ENCODE measurements at places on chromosomes 7 and 10.

- no peak for DNase-seq
Measured at GRCh38 chr10:22133749-22134624, 83.8 kb downstream of the EBLN1 start.

DNA sequence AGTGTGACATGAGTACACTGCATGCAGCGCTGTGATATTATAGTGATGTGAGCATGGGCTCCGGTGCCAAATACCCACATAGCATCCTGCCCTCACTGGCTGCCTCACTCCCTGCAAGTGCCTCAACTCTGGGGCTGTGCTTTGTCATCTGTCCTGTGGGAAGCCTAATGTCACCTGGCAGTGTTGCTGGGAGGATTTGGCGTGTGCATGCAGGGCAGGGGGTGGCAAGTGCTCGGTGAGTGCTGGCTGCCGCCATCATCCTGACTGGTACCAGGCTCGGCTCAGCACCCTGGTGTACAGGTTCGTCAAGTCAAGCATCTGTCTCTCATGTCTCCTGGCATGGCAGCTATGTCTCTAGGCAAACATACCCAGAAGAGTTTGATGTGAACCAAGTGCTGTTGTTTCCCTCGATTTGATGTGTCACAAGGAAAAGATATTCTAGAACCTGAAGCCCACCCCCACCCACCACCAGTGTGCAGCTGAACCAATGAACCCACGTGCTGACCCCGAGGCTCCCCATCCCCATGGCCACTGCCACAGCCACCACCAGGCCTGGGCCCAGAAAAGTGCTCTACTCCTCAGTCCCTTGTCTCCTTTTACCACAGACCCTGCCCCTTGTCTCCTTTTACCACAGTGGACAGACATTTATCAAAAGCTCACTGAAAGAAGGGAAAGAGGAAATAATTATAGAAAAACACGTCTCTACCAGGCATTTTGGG is 135.8 kb downstream of the MAPK8 start:
- DNase-seq = no peak

DNA sequence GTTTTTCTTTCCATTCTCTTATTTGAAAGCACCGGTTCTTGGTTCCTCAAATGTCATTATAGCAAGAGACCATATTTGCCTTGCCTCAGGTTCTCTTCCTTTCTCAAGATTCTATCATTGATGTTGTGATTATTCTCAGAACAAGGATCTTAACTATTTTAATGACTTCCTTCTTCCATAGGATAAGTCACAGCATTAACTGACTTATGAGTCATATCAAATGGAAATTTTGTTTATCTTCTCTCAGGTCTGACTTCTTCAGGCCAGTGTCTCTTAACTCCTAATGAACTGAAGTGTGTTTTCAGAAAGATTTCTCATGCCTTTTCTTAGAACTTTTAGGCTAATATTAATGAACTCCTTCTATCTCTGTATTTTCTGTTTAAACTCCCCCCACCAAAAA is 794.6 kb upstream of the LRRN3 start:
- DNase-seq = no peak

DNA sequence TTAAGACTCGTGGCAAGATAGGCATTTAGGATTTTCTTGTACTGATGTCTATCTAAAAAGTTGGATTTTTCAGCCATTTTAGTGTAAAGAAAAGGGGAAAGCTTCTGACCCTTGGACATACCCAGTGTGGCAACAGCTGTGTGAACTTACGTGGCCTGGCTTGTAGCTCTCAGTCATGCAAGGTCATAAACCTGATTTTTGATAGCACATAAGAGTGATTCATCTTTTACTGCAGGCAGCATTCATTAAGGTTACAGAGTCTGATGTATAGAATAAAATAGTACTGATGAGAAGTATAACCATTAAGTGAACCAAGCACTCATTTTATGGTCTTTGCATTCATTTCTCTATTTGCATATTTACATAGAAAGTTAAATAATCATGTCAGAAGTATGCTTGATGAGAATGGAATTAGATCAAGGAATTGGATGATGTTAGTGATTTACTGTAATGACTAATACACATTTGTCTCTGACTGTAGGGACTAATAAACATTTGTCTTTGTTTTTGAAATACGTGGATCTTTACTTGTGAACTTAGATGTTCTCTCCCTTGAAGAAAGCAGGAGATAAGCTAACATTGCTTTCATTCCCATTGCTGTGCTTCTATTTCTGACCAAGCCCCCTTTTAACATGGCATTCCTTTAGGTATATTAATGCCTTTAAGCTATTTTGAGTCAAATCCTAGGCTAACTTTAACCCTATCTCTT is 88.2 kb downstream of the GSDME start:
- no peak for DNase-seq

DNA sequence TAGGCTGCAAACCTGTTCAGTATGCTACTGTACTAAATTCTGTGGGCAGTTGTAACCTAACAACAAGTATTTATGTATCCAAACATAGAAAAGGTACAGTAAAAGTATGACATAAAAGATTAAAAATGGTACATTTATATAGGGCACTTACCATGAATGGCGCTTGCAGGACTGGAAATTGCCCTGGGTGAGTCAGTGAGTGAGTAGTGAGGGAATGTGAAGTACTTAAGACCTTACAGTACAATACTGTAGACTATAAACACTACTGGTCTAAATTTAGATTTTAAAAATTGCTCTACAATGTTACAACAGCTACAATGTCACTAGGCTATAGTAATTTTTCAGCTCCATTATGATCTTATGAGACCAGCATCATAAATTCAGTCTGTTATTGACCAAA is 146.0 kb upstream of the GNAI1 start:
- DNase-seq = no peak

Measured in NCI-H187 treated with DMSO at 0.1 percent for 48 hours (cell line).